Spinal cord (tissue), 10 donors: ENCODE measurements at places on chromosomes 3 and 15. TPM values are rescaled to one million over a fixed set of nuclear protein-coding genes. Genes with fewer than 3 reads are reported as not detected.

- DNase-seq: no peak
Measured at GRCh38 chr3:15272426-15273196, 59.8 kb downstream of the SH3BP5 start.

DNA sequence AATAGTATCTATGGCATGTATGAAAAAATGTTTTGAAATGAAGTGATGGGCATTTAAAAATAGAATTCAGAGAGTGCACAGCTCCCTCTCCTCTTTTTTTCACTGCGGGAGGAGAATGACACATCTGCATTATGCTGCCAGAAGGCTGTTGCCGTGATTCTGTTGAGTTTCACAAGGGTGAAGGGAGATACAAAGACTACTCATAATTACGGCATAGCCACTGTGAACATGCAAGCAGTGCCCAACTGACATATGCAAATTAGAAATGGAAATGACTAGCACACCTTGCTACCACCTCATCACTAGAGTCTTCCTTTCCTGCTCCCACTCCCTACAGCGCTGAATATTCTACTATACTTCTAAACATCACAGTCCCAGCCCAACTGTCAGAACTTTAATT is 20.1 kb downstream of the IFT57 start:
- no peak for DNase-seq

DNA sequence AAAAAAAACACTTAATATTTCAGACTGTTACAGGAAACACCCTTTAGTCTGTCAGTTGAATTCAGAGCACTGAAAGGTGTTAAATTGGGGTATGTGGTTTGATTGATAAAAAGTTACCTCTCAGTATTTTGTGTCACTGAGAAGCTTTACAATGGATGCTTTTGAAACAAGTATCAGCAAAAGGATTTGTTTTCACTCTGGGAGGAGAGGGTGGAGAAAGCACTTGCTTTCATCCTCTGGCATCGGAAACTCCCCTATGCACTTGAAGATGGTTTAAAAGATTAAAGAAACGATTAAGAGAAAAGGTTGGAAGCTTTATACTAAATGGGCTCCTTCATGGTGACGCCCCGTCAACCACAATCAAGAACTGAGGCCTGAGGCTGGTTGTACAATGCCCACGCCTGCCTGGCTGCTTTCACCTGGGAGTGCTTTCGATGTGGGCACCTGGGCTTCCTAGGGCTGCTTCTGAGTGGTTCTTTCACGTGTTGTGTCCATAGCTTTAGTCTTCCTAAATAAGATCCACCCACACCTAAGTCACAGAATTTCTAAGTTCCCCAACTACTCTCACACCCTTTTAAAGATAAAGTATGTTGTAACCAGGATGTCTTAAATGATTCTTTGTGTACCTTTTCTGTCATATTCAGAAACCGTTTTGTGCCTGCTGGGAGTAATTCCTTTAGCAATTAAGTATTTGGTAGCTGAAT is 17.9 kb downstream of the TMEM43 start:
- no peak for DNase-seq

- DNase-seq: peak; percentile 44
Measured at GRCh38 chr3:177597311-177598096, 400.2 kb upstream of the TBL1XR1 start.

GRCh38 chr15:70498096-70498626 is 265.2 kb downstream of the UACA start:
- no peak for DNase-seq

Gene PLSCR2
- not detected for total RNA-seq

Gene ZNF774
- total RNA-seq: 6.6 TPM
